ENCODE measurements at places on chromosomes 3 and 15.

GRCh38 chr15:66703540-66703941 is 1.5 kb downstream of the SMAD6 start:
- peak; percentile 20 for DNase-seq

GRCh38 chr15:50113187-50113505 is 5.9 kb downstream of the ATP8B4 start:
- no peak for DNase-seq

DNA sequence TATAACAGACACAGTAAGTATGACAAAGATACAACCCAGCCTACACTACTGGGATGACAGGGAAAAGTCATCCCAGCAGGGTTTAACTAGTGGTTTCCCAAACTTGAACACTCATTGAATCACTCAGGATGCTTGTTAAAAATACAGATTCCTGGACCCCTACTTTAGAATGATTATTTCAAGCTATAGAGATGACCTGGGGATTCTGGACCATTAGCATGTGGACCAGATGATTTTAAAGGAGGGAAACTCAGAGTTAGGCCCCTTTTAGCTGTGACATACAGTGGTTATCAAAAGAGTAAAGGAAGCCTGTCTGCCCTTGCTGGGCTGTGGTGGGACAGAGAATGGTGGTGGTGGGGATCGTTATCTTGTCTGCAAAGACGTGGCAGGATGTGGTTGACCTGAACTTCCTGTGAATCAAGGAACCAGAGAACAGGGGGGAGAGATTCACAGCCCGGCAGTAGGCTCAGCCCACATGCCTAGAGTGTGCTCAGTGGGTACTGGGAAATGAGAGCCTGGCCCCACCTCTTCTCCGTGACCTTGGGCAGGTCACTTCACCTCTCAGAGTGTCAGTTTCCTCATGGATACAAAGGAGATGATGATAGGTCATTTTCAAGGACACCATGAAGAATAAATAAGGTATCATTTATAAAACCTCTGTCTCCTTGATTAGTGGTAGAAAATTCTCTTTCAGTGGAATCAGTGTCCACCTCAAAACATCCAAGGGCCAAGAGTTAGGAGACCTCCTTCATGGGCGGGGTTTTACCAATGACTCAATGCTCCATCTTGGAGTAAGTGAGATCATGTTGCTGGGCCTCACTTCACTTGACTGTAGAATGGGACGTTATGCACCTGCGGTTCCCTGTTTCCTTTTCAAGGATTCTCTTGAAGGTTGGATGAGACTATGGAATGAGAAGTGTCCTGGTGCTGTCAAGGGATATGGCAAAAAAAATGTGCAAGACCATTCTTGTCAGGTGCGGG is 306.5 kb downstream of the RPLP1 start:
- peak; percentile 86 for DNase-seq

GRCh38 chr15:92663250-92663951 is 7.8 kb upstream of the FAM174B start:
- peak; percentile 23 for DNase-seq

DNA sequence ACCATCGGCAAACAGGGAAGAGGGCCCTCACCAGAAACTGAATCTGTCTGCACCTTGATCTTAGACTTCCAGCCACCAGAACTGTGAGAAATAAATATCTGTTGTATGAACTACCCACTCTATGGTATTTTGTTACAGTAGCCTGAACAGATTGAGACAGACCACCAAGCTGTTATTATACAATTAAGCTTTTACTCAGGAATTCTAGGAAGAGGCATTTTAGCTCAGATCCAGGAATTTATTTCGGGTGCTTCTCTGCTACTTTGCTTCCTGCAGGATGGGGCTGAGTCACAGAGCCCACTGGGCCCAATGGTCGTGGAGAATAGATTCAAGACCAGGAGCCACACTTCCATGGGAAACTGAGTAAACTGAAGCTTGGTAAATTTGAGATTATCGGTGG is 145.5 kb upstream of the PFN2 start:
- no peak for DNase-seq

DNA sequence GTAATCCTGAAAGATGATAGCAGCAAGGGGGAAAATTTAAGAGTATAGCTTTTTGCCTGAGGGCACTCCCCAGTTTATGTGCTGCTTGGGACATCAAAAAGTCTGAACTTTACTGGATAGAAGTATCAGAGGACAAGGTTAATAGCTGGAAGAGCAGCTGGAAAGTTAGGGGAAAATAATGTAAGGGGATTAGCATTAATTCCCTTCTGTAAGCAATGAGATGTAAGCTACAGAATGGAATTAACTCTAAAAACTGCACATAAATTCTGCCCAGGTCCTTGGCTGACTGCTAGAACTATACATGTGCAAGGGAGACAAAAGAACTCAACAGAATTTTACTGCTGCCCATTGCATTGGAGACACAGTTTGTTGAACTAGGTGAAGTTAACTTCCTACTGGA is 55.6 kb downstream of the ATP11B start:
- no peak for DNase-seq

DNA sequence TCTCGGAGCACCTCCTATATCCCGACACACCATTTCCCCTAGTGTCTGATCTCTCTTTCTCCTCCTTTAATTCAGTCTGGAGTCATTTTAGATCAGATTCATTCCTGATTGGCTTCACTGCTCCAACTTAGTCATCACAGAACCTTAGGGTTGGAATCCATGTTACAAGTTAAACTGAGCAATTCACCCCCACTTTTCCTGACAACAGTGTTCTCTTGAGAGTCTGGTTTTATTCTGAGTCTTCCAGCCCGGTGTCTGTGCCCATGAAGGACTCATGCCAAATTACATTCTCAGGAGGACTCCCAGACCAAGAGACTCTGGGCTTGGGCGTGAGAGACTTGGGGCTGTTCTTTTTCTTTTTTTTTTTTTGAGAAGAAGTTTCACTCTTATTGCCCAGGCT is 57.5 kb downstream of the LPP start:
- no peak for DNase-seq
